ENCODE measurements at places on chromosomes 1 and 21. TPM values are rescaled to one million over a fixed set of nuclear protein-coding genes. Genes with fewer than 3 reads are reported as not detected.

E2F2 gene
- total RNA-seq, result 13.8 TPM

KCNJ6 gene
- not detected for total RNA-seq

MXRA8 gene
- total RNA-seq, result 0.17 TPM

GLIS1 gene
- total RNA-seq, result not detected

KRTAP19-3 gene
- not detected for total RNA-seq

PLPPR5 gene
- not detected for total RNA-seq

TAS1R1 gene
- total RNA-seq, result not detected

ASAP3 gene
- 2.3 TPM for total RNA-seq

MT1HL1 gene
- total RNA-seq, result not detected

KIF1B gene
- total RNA-seq, result 26.6 TPM

DCLRE1B gene
- 7.0 TPM for total RNA-seq

SLC6A17 gene
- total RNA-seq, result not detected

CNIH4 gene
- total RNA-seq, result 20.5 TPM

- no peaks in the 10 kb centered on the region for H3K4me1 ChIP-seq
- H3K27ac ChIP-seq, result no peak overlapping the region
- DNase-seq, result no peak
- H3K36me3 ChIP-seq, result no peaks in the 10 kb centered on the region
- no peak overlapping the region for H3K4me3 ChIP-seq
These were observed 72.6 kb downstream of the SNRPE start for GRCh38 chr1:203934027-203934426.

- no peak for DNase-seq
- no peaks in the 10 kb centered on the region for H3K36me3 ChIP-seq
- H3K27ac ChIP-seq, result no peak overlapping the region
- H3K27me3 ChIP-seq, result no peaks in the 10 kb centered on the region
- peak overlapping the region; percentile 97 for H3K4me3 ChIP-seq
These were observed 3.9 kb downstream of the EGLN1 start for GRCh38 chr1:231418101-231418740.

GRCh38 chr1:24910751-24911650, 19.1 kb downstream of the RUNX3 start:
- peak; percentile 89 for DNase-seq
- peak overlapping the region; percentile 94 for H3K27ac ChIP-seq
- H3K4me3 ChIP-seq, result peak overlapping the region; percentile 26
- peaks cover 77% of the 10 kb centered on the region for H3K36me3 ChIP-seq
- H3K27me3 ChIP-seq, result no peaks in the 10 kb centered on the region
- H3K4me1 ChIP-seq, result peaks cover 53% of the 10 kb centered on the region

- H3K27ac ChIP-seq, result no peak overlapping the region
- no peaks in the 10 kb centered on the region for H3K4me1 ChIP-seq
- H3K4me3 ChIP-seq, result no peak overlapping the region
- no peak for DNase-seq
- no peaks in the 10 kb centered on the region for H3K36me3 ChIP-seq
These were observed 263.0 kb upstream of the ZRANB2 start for GRCh38 chr1:71343686-71344416.

- H3K36me3 ChIP-seq, result no peaks in the 10 kb centered on the region
- DNase-seq, result no peak
- no peaks in the 10 kb centered on the region for H3K27me3 ChIP-seq
- H3K4me3 ChIP-seq, result peak overlapping the region; percentile 6
- H3K4me1 ChIP-seq, result peaks cover 29% of the 10 kb centered on the region
These were observed 4.5 kb downstream of the DNAJB4 start for GRCh38 chr1:78009276-78009675.

DNA sequence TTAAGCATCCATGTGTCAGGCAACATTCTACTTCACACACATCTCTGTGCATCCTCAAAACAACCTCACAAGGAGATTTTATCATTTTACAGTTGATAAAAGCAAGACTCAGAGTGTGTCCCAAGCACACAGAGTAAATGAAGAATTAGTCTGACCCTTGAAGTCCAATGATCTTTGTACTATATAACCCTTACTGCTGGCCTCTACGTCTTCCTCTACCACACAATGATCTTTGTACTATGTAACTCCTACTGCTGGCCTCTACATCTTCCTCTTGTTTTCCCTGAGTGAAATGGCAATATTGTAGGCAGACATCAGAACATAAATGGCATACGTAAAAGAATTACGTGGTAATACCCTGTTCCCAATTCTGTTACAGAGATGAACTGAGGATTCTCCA, 55.3 kb downstream of the AHCTF1 start:
- H3K4me3 ChIP-seq, result no peak overlapping the region
- peaks cover 73% of the 10 kb centered on the region for H3K36me3 ChIP-seq
- no peak overlapping the region for H3K27ac ChIP-seq

GRCh38 chr1:48591181-48591580, 119.2 kb upstream of the SPATA6 start:
- H3K27ac ChIP-seq, result no peak overlapping the region
- H3K27me3 ChIP-seq, result no peaks in the 10 kb centered on the region
- H3K36me3 ChIP-seq, result no peaks in the 10 kb centered on the region
- H3K4me1 ChIP-seq, result no peaks in the 10 kb centered on the region
- DNase-seq, result no peak

GRCh38 chr1:56073614-56074006, 505.8 kb downstream of the PLPP3 start:
- H3K27ac ChIP-seq, result no peak overlapping the region
- no peak overlapping the region for H3K4me3 ChIP-seq
- DNase-seq, result no peak
- H3K27me3 ChIP-seq, result no peaks in the 10 kb centered on the region
- no peaks in the 10 kb centered on the region for H3K4me1 ChIP-seq

- H3K36me3 ChIP-seq, result no peaks in the 10 kb centered on the region
- no peak for DNase-seq
- H3K4me3 ChIP-seq, result no peak overlapping the region
- no peaks in the 10 kb centered on the region for H3K27me3 ChIP-seq
These were observed 241.3 kb downstream of the PLA2G4A start for GRCh38 chr1:187070076-187070475.

GRCh38 chr21:15894596-15894995, 164.8 kb downstream of the USP25 start:
- no peaks in the 10 kb centered on the region for H3K36me3 ChIP-seq
- H3K4me1 ChIP-seq, result no peaks in the 10 kb centered on the region
- DNase-seq, result no peak

- peaks cover 44% of the 10 kb centered on the region for H3K27me3 ChIP-seq
- H3K4me3 ChIP-seq, result no peak overlapping the region
- DNase-seq, result no peak
- no peaks in the 10 kb centered on the region for H3K36me3 ChIP-seq
These were observed 4.8 kb upstream of the SIM2 start for GRCh38 chr21:36694031-36694515.

- no peaks in the 10 kb centered on the region for H3K36me3 ChIP-seq
- no peak overlapping the region for H3K27ac ChIP-seq
- no peak for DNase-seq
- H3K4me3 ChIP-seq, result no peak overlapping the region
- no peaks in the 10 kb centered on the region for H3K4me1 ChIP-seq
These were observed 120.7 kb downstream of the CNIH3 start for GRCh38 chr1:224736619-224737352.

- H3K4me1 ChIP-seq, result no peaks in the 10 kb centered on the region
- H3K4me3 ChIP-seq, result no peak overlapping the region
- H3K36me3 ChIP-seq, result peaks cover 73% of the 10 kb centered on the region
- no peaks in the 10 kb centered on the region for H3K27me3 ChIP-seq
These were observed 21.4 kb downstream of the TEX38 start for GRCh38 chr1:46692811-46693770.

All from CD4-positive, CD25-positive, alpha-beta regulatory T cell (primary cell).